PC-3 (cell line): ENCODE measurements at places on chromosomes 11 and 22. TPM values are rescaled to one million over a fixed set of nuclear protein-coding genes. Genes with fewer than 3 reads are reported as not detected.

- DNase-seq = no peak
These were observed 42.9 kb upstream of the ARHGAP32 start for GRCh38 chr11:129234978-129235377.

DNA sequence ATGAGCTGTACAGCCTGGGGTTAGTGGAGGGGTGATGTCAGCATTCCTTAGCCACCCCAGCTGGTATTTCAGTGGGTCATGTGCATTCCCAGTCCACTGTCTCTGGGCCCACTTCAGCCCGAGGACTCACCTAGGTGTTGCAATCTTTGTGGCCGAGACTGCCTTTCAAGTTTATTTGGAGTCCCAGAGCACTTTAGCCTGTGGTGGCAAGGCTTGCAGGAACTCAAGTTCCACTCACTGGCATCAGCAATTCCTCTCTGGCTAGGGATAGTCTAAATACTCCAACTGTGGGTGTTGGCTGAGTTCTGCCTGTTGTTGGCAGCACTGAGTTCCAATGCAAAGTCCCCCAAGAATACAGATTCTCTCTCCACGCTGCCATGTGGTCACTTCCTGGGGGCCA lies 191.6 kb upstream of the PGR start:
- peak; percentile 16 for DNase-seq

DNA sequence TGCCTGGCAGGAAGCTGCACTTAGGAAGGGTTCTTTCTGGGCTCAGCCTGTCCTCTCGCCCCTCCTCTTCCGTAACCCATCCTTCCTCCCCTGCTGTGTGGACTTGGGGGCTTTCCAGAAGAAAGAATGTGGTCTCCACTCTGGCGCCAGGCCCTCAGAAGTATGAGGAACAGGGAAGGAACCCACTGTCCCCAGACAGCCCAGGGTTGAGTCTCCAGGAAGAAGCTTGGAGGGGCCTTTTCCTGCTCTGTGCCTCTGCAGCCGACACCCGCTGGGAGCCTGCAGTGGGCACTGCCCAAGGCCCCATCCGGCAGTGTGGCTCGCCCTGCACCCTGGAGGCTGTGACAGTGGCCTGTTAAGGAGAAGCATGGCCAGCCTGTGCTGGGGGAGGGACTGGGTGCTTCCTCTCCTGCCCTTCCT lies 112.6 kb downstream of the ST3GAL4 start:
- DNase-seq = no peak

GRCh38 chr11:75471176-75471973 lies 38.4 kb upstream of the KLHL35 start:
- DNase-seq = no peak

- DNase-seq = peak; percentile 45
These were observed 46.0 kb upstream of the MICAL2 start for GRCh38 chr11:12064136-12064953.

- DNase-seq = no peak
These were observed 1.9 kb downstream of the CNGA4 start for GRCh38 chr11:6240781-6241180.

Gene GGTLC2
- not detected in 2 replicates for total RNA-seq

- no peak for DNase-seq
These were observed 69.2 kb downstream of the ISX start for GRCh38 chr22:35135165-35135564.

- no peak for DNase-seq
These were observed 69.7 kb upstream of the GRAMD1B start for GRCh38 chr11:123360267-123360936.

DNA sequence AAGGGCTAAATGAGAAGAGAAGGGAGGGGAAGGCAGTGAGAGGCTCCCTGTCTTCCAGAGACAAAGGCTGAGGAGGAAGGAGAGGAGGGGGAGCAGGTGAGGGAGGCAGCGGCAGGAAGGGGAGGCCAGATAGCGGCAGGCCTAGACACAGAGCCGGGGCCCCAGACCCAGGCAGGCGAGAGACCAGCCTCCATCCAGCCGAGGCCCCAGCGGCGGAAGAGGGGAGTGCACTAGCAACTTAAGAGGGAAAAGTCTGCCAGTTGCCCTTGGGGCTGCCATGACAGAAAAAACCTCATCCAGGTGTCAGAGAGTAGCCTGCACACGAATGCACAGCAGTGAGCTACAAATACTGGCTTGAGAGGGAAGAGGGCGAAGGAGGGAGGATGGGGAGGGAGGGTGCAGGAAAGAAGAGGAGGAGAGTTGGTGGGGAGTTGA lies 46.7 kb downstream of the IGLL1 start:
- DNase-seq = no peak

DNA sequence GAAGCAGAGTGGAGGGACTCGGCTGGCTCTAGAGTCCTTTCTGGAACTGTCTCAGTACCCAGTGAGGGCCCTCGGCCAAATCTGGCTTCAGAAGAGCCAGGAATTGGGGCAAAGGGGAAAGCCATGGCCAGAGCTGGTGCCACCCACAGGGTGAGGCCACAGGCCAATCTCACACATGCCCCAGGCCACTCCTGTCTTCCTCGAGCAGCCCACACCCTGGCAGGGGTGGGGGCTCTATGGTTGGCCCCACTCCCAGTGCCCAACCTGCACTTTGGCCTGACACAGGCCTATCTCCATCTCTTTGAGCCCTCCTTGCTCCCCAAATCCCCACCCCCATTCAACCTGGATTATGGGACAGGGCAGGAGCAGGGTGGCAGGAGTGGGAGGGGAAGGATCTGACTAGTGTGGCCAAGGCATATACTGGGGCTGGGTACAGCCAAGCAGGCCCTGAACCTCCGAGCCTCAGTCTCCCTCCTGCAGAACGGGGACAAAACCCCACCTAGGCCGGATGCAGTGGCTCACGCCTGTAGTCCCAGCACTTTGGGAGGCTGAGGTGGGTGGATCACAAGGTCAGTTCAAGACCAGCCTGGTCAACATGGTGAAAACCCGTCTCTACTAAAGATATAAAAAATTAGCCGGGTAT lies 6.9 kb downstream of the TST start:
- DNase-seq = no peak

Gene RAB38
- total RNA-seq = not detected in 2 replicates

DNA sequence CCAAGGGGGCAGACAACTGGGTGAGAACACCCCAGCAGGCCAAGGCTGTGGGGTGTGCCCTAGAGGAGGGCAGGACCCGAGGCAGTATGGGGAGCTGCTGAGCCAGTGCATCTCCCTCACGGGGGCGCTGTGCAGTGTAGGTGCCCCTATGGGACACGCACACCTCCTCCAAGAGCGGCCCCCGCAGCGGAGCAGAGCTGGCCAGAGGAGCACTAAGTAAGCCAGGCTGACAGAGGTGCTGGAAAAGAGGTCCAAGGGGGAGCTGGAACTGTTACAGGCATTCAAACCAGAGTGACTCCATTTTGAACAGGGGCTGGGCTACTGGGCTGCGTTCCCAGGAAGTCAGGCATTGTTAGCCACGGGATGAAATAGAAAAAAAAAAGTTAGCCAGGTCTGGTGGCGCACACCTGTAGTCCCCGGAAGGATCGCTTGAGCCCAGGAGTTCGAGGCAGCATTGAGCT lies 41.8 kb downstream of the TST start:
- DNase-seq = peak; percentile 6

Gene SCGB1C1
- not detected in 2 replicates for total RNA-seq

DNA sequence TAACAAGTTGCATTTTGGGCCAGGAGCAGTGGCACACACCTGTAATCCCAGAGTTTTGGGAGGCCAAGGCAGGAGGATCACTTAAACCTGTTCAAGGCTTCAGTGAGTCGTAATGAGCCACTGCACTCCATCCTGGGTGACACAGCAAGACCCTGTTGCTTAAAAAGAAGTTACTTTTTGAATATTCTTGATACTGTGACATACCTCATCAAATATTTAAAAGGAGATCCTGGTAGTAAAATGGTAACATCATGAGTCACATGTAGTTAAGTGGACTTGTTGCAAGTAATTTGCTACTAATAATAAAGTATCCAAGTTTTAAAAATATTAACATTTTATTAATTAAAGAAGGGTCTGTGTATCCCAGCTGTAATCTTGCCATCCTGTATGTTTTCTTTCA lies 18.3 kb downstream of the HMGXB4 start:
- DNase-seq = peak; percentile 58

DNA sequence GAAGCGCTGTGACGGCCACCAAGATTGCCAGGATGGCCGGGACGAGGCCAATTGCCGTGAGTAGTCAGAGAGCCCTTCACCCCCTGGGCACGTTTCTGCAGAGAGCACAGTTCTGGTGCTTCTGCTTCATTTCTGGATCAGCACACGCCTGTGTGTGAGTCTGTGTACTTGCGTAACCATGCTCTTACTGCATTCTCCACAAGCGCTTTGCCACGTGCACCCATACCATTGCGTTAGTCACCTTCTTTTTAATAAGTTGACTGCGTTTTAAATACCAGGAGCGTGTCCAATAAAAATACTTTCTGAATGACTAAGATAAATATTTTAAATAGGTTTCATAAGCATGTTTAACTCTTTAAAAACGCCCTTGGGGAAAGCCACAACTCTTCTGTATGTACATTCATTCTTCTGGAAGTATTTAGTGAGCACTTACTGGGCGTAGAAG lies 143.0 kb upstream of the SORL1-AS1 start:
- DNase-seq = peak; percentile 99

DNA sequence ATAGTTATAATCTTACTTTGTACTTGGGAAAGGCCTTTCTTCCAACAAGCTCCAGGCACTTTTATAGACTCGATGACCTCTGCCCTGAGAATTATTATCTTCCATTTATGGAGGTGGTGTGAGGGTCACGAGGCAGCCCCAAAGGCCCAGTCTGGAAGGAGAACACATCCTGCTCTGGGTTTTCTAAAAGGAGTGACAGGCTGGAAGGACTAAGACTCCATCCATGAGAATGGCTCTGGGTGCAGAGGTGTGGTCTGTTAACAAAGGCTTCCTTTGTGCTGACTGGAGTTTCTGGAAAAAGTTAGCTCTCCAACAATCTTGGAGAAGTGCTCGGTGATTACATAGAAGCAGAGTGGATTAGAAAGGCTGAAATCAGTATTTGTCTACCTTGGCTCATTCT lies 74.7 kb upstream of the SESN3 start:
- DNase-seq = no peak

Gene PRDM11
- 5.0 and 6.3 TPM in 2 replicates for total RNA-seq

DNA sequence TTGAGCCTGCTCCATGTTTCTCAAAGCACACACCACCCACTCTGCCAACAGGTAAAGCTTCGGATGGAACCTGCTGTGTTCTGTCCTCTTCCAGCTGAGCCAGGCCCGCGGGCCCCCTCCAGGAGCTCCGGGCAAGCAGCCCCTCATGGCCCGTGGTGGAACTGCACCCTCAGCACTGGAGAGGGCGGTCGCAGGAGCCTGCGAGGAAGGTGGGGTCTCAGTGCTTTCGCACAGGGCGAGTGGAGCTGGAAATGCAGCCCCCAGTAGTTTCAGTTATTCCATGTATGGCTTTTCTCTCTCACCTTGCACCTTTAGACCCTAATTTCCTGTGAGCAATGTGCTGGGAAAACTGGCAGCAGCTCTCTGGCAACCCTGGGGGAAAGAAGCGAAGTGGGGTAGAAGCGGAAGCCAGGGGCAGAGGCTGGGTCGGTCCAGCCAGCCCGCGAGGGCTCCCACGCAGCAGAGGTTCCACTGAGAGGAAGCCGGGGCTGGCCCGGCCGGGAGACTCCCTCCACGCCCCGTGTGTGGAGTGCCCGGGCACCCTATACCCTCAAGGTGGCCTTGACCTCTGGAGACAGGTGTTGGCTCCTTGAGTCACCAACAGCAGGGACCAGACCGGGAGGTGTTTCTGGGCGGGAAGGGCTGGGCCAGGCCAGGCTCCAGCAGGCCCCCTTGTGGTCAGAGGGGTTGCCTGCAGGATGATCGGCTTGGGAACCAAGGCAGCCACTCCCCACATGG lies 119.9 kb upstream of the TMEM45B start:
- DNase-seq = peak; percentile 71

DNA sequence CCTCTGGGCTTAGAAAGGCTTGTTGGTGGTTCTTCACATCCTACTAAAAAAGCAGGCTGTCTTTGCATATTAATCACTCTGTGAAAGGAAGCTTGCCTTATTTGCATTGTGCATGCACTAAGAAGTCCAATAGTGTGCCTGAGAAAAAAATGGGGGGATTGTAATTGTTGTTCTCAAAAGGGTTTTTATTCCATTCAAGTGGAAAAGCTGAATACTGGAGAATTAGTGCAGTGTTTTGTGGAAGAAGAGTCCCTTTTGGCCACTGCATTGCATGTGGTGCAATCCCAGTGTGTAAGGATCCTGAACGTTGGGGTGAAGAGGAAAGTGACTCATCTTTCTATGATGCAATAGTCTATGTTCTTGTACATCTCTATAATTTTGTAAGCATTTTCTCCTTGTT lies 16.5 kb downstream of the NCAM1 start:
- no peak for DNase-seq

DNA sequence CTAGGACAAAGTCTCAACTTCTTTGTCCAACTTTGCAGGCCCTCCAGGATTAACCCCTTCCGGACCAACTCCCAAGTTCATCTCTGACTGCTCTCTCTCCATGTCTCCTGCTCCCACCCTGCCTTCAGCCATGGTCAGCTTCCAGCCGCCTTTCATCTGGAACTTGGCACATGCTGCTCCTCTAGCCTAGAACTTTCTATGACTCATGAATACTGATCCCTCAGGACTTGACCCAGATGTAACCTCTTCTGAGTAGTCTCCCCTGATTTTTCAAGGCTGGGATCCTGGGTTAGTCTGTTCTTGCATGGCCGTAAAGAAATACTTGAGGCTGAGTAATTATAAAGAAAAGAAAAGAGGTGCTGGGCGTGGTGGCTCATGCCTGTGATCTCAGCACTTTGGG lies 5.2 kb upstream of the SLC15A3 start:
- no peak for DNase-seq

DNA sequence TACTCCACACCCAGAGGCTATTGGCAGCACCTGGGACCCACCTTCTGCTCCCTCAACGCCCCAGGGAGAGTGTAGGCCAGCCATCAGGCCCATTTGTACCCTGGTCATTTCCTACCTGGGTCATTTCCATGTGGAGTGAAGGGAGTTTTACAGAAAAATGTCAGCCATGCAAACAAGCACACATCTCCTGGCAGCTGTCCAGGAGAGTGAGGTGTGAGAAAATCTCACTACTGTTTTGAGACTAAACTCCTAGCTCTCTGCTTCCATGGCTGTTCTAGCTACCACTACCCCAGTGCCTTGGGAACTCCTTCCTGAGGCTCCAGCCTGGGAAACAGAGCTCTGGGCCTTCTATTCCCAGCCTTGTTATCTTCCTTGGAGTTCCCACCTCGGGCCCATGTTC lies 2.8 kb upstream of the TMPRSS13 start:
- no peak for DNase-seq

DNA sequence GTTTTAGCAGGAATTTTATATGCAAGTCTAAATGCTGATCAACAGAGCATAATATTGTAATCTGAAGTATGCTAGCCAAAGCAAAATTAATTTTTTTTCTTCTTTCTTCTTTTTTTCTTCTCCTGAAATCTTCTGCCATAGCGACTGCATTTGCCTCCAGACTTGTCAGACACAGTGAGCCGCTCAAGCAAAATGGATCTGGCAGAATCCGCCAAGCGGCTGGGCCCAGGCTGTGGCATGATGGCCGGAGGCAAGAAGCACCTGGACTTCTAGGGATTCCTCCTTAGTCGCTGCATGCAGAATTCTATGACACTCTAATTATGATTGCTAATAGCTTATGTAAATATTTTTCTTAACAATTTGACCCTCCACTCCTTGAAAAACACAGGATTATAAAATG lies 27.9 kb downstream of the PAX6 start:
- DNase-seq = no peak

- no peak for DNase-seq
These were observed 27.2 kb upstream of the DNAJB7 start for GRCh38 chr22:40889116-40889515.

Gene CFAP300
- total RNA-seq = 3.2 and 3.9 TPM in 2 replicates

Gene FOLR3
- total RNA-seq = not detected in 2 replicates
